ENCODE measurements at places on chromosomes 13 and 19. TPM values are rescaled to one million over a fixed set of nuclear protein-coding genes. Genes with fewer than 3 reads are reported as not detected.
A peak's percentile ranks its signal among the peaks of the same experiment; 100 is the strongest.

- peak; percentile 57 for DNase-seq
Measured at GRCh38 chr13:42048684-42049453, 421 bp downstream of the DGKH start.

- DNase-seq, result no peak
Measured at GRCh38 chr19:28694812-28695211, 518.1 kb downstream of the UQCRFS1 start.

GRCh38 chr19:29495091-29495490, 30.7 kb upstream of the VSTM2B start:
- DNase-seq, result no peak

GRCh38 chr19:55379174-55379573, 2.5 kb downstream of the TMEM190 start:
- DNase-seq, result no peak

GRCh38 chr19:17091758-17092333, 16.3 kb downstream of the MYO9B start:
- peak; percentile 27 for DNase-seq

GRCh38 chr19:13010038-13010991, 15.0 kb downstream of the NFIX start:
- DNase-seq, result no peak

DNA sequence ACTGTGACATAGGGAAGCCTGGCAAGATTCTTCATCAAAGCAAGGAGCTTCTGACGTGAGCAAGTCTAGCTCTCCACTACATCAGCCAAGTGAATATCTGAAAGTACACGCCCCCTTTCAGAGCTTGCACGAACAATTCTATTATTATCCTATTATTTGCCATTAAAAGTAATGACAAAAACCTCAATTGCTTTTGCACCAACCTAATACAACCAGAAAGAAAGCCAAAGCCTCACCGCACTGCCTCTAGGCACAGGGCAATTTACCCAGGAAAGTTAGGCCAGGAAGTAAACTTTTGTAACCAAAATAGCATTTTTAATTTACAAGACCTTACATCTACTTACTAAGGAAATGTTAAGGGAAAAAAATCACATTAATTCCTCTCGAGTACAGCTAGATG, 41.2 kb downstream of the LATS2 start:
- no peak for DNase-seq

DNA sequence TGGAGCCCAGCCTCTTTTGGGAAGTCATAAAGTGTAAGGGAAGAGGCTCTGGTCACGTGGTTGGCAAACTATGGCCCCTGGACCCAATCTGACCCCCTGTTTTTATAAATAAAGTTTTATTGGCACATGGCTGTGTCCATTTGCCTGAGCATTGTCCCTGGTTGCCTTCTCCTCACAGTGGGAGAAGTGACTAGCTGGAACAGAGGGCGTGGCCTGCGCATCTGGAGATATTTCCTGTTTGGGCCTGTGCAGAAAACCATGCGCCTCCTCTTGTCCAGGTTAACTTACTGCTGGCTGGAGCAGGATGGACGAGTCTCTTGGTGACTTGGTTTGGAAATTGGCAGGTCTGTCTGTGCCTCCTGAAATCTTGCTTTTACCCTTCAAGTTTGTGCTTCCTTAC, 48.3 kb downstream of the KDM4B start:
- DNase-seq, result no peak

DNA sequence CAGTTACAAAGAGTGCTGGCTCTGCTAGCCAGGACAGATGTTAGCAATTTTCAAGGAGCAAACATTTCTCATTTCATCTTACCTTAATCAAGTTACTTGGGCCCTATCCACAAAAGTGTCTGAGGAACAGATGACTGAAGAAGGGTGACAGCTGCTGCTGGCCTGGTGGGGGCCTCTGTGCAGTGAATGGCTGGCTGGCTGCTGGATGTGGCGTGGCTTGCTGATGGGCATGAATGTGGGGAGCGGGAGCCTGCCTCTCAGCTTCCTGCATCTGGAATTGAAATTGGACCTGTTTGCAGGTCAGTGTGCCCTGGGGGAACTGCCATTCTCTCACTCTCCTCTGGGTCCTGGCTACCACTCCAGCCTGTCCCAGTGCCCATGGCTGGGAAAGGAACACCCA, 94.7 kb downstream of the RGCC start:
- DNase-seq, result no peak

GRCh38 chr13:26509491-26509890, 48.0 kb upstream of the WASF3 start:
- DNase-seq, result no peak

DNA sequence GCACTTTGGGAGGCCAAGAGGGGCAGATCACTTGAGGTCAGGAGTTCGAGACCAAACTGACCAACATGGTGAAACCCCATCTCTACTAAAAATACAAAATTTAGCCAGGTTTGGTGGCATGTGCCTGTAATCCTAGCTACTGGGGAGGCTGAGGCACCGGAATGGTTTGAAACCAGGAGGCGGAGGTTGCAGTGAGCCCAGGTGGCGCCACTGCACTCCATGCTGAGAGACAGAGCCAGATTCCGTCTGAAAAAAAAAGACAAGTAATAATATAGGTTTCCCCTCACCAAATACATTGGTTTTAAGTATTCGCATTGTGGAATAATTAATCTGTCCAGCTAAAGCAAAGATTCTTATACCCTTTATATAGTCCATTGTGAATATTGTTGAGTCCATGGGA, 1544.6 kb downstream of the OLFM4 start:
- no peak for DNase-seq

- no peak for DNase-seq
Measured at GRCh38 chr13:31803311-31803710, 64.0 kb downstream of the RXFP2 start.

GRCh38 chr13:27792393-27793218, at the start of gene GSX1:
Gene GSX1, plus strand, starts transcription at chr13:27792483. Its CDS starts 208 bp downstream, at chr13:27792691.
- peak; percentile 35 for DNase-seq

GRCh38 chr13:30169442-30169841, 137.9 kb downstream of the KATNAL1 start:
- DNase-seq, result no peak

DNA sequence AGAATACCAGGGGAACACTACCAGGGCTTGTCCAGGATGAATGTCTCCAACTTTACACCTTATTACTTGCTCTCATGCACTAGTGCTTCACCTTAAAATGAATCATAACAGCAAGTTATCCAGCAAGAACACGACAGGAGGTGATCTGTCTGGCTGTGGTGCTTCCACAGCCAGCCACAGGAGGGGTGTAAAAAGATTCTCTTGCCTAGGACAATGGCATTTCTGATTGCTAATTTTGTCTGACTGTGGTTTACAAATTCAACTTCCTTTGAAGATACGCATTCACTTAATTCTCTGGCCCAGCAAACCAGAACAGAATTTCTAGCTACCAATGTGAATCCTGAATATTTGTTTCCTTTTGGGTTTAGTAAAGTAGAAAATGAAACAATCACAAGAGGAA, 23.1 kb upstream of the COG3 start:
- no peak for DNase-seq

DNA sequence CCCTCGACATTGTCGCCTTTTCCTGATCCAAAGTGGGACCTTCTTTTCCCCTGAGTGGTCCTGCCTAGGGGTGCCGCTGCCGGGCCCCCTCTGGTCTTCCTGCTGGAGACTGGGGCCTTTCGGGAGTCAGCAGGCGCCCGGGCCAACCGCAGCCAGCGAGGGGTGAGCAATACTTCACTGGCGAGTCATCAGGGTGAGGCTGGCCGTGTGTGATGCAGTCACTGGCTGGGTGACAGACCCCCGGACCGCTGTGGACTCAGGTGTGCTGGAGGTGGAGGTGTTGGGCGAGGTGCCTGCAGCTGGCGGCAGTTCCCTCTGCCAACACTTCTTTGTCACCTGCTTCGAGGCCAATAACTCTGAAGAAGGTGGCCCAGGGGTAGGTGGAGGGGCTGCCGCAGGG, 1.5 kb upstream of the CGB5 start:
- DNase-seq, result no peak

- DNase-seq, result no peak
Measured at GRCh38 chr19:54335164-54335563, 3.8 kb downstream of the LILRA4 start.

GRCh38 chr19:50562996-50563395, 5.2 kb downstream of the LRRC4B start:
- DNase-seq, result no peak

DNA sequence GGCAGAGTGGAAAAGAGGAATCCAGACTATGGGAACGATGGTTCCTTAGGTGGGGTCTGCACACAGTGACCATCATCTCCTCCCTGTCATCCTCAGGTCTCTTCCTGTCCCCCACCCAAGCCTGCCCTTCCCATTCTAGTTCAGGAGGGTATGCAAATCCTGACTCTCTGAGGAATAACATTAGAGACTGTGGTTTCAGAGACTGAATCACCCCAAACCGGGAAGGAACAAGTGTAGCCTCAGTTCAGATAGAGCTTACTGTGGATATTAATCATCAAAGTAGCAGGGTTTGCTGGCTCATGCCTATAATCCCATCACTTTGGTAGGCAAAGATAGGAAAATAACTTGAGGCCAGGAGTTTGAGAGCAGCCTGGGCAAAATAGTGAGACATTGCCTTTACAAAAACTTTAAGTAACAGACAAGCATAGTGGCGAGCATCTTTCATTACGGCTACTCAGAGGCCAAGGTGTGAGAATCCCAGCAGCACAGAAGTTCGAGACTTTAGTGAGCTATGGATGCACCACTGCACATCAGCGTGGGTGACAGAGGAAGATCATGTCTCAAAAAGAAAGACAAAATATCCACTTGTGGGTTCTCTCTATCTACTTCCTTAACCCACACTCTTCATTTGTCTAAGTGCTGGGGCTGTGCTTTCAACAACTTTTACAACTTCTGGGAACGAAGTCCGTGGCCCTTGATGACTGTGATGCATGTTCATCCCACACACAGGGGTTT, 19.3 kb upstream of the LGALS13 start:
- no peak for DNase-seq

DNA sequence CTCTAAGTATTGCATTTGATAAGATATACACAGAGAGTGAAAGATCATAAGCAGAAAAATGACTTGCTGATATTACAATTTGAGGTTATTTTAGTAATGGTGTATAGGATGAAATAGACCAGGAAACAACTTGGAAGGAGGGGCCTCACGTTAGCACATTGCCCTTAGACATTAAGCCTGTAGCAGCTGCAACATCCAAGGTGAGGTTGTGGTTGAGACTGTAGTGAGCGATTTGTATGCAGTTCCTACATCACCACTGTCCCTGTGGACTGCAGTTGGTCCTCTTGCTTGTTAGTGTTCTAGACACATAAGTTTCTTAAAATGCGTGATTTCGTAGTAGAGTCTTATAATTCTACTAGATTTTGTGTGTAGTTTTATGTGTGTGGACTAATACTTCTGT, 311.3 kb downstream of the ATP8A2 start:
- no peak for DNase-seq

DNA sequence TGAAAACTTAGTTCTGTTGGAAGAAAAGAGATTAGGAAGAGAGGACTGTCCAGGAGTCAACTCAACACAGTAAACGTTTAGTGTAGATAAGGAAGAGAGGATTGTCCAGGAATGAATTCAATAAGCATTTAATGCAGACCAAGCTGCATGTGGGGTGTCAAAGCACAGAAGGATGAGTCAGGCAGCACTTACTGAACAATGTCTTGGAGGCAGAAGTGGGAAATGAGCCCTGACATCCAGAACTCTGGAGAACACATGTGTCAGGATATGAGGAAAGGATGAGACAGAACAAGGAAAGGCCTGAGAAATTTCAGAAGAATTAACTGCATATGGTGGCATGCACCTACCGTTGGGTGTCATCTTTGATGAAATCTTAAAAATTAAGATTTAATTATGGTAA, 429.2 kb upstream of the HTR2A start:
- DNase-seq, result no peak

Gene LHB
- not detected for total RNA-seq

Gene ZNF563
- 1.2 TPM for total RNA-seq

Gene OR7A5
- total RNA-seq, result not detected

Gene NTF4
- total RNA-seq, result not detected

Gene MATK
- 1.4 TPM for total RNA-seq

Gene GRIK5
- total RNA-seq, result 0.52 TPM

Gene CTXN1
- not detected for total RNA-seq

Gene ZNF578
- 0.27 TPM for total RNA-seq

Gene DPF1
- not detected for total RNA-seq

Gene TUBA3C
- not detected for total RNA-seq

Gene SPTBN4
- total RNA-seq, result not detected

Gene B3GLCT
- total RNA-seq, result 3.4 TPM

Measured in CD4-positive, CD25-positive, alpha-beta regulatory T cell (primary cell).